ENCODE measurements at places on chromosomes 4 and X. TPM values are rescaled to one million over a fixed set of nuclear protein-coding genes. Genes with fewer than 3 reads are reported as not detected.

Gene ZGRF1
- polyA plus RNA-seq: 0.77 TPM

DNA sequence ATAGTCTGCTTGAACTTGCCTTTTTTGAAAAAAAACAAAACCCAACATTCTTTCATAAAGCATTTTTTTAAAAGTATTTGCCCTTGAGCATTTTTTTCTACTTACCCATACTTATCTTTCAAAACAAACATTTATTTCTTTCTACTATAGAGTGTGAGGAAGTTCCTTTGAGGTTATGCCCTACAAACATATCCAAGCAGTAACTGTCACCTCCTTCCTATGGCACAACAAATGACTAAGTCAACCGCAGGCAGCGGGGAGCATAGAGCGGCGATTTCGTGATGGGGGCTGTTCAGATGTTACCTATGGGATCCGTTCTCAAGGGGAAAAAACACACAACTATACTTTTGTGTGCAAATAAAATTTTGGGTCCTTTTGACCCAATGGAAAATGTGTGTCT, 19.4 kb downstream of the SPRY1 start:
- no peak for DNase-seq

- no peak for DNase-seq
These were observed 199.2 kb downstream of the RTL9 start for GRCh38 chrX:110557864-110558263.

GRCh38 chr4:102638621-102639020, 122.1 kb downstream of the MANBA start:
- no peak for DNase-seq

Gene GPC4
- polyA plus RNA-seq: 2.1 TPM

DNA sequence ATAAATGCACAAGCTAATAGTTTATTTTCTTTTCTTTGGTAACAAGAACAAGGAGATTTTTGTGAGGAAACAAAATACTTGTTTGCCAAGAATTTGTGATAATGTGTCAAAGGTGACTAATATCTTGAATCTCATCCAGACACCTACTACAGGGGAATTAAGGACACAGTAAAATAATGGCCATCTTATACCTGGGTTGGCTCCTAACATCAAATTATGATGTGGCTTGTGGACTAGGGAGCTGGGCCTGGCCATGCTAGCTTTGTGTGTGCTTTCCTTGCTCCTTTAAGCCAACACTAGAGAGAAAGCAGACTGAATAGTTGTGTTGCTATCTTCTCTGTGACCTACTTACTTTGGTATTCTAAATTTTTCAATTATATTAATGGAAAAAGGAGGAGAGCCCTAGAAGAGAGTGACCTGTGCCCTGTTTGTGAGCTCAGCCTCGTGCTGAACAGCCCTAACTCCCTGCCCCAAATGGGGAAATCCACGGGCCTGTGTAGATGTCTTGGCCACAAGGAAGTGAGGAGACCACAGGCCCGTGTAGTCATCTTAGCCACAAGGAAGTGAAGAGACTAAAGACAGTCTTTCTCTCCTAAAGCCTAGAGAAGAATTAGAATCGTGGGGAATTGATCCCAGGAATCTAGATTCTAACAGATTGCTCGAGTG, 23.3 kb downstream of the ARHGAP24 start:
- no peak for DNase-seq

GRCh38 chrX:7746856-7747255, 96.1 kb upstream of the VCX start:
- DNase-seq: no peak

- peak; percentile 57 for DNase-seq
These were observed 8.0 kb downstream of the TBC1D14 start for GRCh38 chr4:6917461-6918271.

- no peak for DNase-seq
These were observed 43.5 kb downstream of the PRKX start for GRCh38 chrX:3669841-3670475.

All from heart right ventricle (tissue), 16 donors.